ENCODE measurements at places on chromosomes 3 and 15. TPM values are rescaled to one million over a fixed set of nuclear protein-coding genes. Genes with fewer than 3 reads are reported as not detected.

DNA sequence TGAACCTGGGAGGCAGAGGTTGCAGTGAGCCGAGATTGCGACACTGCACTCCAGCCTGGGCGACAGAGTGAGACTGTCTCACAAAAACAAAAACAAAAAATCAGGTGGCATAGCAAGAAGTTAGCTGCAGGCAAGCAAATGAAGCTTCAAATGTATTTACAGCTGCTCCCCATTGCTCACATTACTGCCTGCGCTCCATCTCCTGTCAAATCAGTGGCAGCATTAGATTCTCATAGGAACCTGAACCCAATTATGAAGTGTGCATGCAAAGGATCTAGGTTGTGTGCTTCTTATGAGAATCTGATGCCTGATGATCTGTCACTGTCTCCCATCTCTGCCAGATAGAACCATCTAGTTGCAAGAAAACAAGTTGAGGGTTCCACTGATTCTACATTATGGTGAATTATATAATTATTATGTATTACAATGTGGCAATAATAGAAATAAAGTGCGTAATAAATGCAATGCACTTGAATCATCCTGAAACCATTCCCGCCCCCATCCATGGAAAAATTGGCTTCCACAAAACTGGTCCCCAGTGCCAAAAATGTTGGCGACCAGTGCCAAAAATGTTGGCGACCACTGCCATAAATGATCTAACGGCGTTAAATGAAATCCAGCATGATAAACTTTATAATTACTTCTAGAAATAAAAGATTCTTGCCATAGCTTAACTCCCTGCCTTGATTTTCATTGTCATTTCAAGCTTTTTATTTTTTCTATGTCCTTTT lies 616.7 kb upstream of the NAALADL2 start:
- H3K4me3 ChIP-seq = no peak overlapping the region
- no peaks in the 10 kb centered on the region for H3K27me3 ChIP-seq
- H3K36me3 ChIP-seq = no peaks in the 10 kb centered on the region

- no peak overlapping the region for H3K4me3 ChIP-seq
- no peaks in the 10 kb centered on the region for H3K27me3 ChIP-seq
- H3K4me1 ChIP-seq = peaks cover 20% of the 10 kb centered on the region
- H3K27ac ChIP-seq = no peak overlapping the region
- no peak for DNase-seq
Observed at GRCh38 chr3:52480768-52481715, 14.1 kb upstream of the STAB1 start.

DNA sequence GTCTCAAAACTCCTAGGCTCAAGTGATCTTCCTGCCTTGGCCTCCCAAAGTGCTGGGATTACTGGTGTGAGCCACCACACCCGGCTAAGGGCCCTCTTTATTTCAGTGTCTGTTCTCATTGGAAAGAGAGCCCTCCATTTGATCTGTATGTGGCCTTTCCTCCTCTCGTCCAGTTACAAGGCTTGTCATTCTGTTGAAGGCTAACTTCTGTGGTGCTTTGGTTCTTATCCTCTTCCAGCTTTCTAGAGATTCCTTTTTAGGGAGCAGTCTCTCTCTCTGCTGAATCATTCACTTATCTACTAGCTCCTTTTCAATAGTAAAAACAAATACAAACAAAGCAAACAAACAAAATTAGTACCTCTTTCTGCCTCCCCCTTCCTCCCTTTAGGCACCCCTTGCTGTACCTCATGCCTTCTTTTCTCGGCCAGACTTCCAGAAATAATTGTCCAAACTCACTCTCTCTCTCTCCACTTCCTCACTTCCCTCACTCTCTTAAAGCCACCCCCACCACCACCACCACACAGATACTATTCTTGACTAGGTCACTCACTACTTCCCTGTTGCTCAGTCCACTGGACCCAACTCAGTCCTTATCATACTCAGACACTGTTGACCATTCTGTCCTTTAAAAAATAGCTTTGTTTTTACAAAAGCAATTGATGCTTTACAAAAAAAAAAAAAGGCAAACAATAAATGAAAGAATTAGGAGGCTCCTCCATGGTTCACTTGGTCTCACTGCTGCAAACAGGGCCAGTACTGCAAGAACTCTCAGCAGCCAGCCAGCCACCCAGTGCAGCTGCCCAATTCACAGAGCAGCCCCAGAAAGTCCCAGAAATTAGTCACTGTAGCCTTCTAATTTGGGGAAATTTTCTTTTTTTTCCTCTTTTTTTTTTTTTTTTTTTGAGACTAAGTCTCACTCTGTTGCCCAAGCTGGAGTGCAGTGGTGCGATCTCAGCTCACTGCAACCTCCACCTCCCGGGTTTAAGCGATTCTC lies 31.7 kb upstream of the RAB11A start:
- peaks cover 19% of the 10 kb centered on the region for H3K4me1 ChIP-seq
- no peaks in the 10 kb centered on the region for H3K27me3 ChIP-seq
- H3K4me3 ChIP-seq = no peak overlapping the region
- no peaks in the 10 kb centered on the region for H3K36me3 ChIP-seq
- H3K27ac ChIP-seq = no peak overlapping the region

GRCh38 chr3:122004107-122004506 lies 17.9 kb downstream of the ILDR1 start:
- H3K27ac ChIP-seq = no peak overlapping the region
- H3K4me1 ChIP-seq = no peaks in the 10 kb centered on the region
- no peaks in the 10 kb centered on the region for H3K36me3 ChIP-seq
- DNase-seq = peak; percentile 56
- no peak overlapping the region for H3K4me3 ChIP-seq

GRCh38 chr3:38577371-38578080 lies 72.0 kb downstream of the SCN5A start:
- no peaks in the 10 kb centered on the region for H3K36me3 ChIP-seq
- H3K4me1 ChIP-seq = no peaks in the 10 kb centered on the region
- H3K27me3 ChIP-seq = no peaks in the 10 kb centered on the region
- H3K4me3 ChIP-seq = no peak overlapping the region

- no peak overlapping the region for H3K4me3 ChIP-seq
- no peak overlapping the region for H3K27ac ChIP-seq
- no peaks in the 10 kb centered on the region for H3K4me1 ChIP-seq
- no peaks in the 10 kb centered on the region for H3K36me3 ChIP-seq
Observed at GRCh38 chr3:113166719-113167492, 44.5 kb upstream of the BOC start.

- H3K4me3 ChIP-seq = no peak overlapping the region
- H3K27ac ChIP-seq = no peak overlapping the region
- no peaks in the 10 kb centered on the region for H3K36me3 ChIP-seq
Observed at GRCh38 chr3:106628407-106628806, 748.8 kb upstream of the CCDC54 start.

DNA sequence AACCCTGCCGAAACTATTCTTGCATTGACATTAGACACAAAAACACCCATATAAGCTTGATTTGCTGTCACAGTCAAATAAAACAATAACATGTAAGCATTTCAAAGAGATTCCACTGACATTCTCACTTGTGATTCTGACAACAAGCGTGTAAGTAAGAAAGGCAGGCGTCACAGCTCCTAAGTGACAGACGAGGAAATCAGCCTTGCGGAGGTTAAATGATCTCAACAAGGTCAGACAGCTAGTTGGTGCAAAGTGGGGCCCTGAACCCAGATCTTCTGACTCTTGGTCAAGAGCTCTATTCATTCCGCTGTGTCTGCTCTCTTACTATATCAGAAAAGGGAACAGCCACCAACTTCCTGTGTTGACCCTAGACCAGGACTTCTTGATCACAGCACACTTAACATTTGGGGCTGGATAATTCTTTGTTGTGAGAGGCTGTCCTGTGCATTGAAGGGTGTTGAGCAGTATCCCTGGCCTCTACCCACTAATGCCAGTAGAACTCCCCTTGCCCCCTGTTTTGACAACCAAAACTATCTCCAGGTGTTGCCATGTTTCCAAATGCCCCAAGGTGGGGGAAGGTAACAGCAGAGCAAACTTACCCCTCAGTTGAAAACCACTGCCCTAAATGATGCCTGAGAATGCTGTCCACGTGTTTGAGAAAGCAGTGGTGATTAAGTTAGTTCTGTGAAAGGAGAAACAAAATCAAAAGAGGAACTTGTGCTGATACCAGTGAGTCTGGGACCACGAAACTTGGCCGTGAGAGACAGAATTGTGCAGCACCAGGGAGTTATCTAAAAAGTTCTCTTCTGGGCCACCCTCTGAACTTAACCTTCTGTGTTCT lies 86.1 kb downstream of the LIPC start:
- H3K4me3 ChIP-seq = no peak overlapping the region
- no peak for DNase-seq
- H3K36me3 ChIP-seq = no peaks in the 10 kb centered on the region
- no peaks in the 10 kb centered on the region for H3K27me3 ChIP-seq

- no peaks in the 10 kb centered on the region for H3K4me1 ChIP-seq
- DNase-seq = no peak
- H3K4me3 ChIP-seq = no peak overlapping the region
- H3K27ac ChIP-seq = no peak overlapping the region
- no peaks in the 10 kb centered on the region for H3K36me3 ChIP-seq
Observed at GRCh38 chr3:127226457-127226856, 33.5 kb downstream of the PRR23E start.

GRCh38 chr15:58142827-58143461 lies 4.8 kb downstream of the AQP9 start:
- H3K36me3 ChIP-seq = no peaks in the 10 kb centered on the region
- no peak overlapping the region for H3K27ac ChIP-seq
- DNase-seq = no peak
- H3K4me1 ChIP-seq = no peaks in the 10 kb centered on the region
- no peaks in the 10 kb centered on the region for H3K27me3 ChIP-seq

DNA sequence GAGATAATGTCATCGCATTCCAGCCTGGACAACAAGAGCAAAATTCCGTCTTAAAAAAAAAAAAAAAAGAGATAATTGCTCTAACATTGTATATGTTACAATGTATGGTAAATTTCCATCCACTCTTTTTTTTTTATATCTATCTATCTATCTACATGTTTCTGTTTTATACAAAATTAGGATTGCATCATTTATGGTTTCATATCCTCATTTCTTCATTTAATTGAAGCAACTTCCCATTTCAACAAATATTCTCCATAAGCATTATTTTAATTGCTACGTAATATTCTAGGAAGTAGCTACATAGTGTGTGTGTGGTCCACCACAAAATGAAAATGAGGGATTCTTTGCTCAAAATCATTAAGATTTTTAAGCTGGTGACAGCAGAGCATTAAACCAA lies 18.4 kb downstream of the RBP1 start:
- H3K36me3 ChIP-seq = no peaks in the 10 kb centered on the region
- no peak overlapping the region for H3K4me3 ChIP-seq
- H3K27ac ChIP-seq = no peak overlapping the region
- H3K27me3 ChIP-seq = no peaks in the 10 kb centered on the region

- H3K36me3 ChIP-seq = no peaks in the 10 kb centered on the region
- H3K4me3 ChIP-seq = no peak overlapping the region
Observed at GRCh38 chr3:123365450-123366143, 83.3 kb downstream of the ADCY5 start.

DNA sequence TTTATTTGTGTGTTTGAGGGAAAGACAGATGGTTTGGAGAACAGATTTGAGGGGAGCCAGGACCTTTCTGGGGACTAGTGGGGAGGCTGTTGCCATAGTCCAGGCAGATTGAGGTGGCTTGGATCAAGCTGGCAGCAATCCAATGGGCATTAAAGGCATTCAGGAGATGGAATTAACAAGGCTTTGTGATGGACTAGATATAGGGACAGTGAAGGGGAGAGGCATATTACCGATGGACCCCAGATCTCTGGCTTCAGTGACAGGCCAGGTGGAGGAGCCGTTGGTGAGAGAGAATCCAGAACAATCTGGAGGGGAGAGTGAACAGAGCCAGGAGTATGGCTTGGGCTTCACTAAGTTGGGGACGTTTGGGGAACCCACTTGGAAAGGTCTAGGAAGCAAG lies 124.8 kb downstream of the EEFSEC start:
- H3K27me3 ChIP-seq = no peaks in the 10 kb centered on the region
- H3K4me1 ChIP-seq = peaks cover 81% of the 10 kb centered on the region
- H3K27ac ChIP-seq = no peak overlapping the region
- DNase-seq = no peak
- no peaks in the 10 kb centered on the region for H3K36me3 ChIP-seq

DNA sequence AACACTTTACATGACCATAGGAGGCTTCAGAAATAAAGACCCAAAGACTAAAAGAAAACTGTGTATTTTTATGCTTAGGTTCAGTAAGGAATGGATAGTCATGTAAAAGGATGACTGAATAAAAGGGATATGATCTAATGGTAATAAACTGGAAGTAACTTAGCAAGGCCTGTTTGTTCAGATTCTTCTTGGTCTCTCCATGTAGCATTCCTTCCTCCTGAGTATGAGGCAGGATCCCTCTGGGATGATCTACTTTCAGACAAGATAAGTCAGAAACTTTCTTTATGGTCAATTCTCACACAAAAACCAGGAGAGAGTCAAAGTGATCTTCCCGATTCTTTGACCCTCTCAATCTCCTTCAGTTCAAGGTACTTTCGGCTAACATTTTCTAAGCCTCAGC lies 340.8 kb upstream of the DCBLD2 start:
- no peaks in the 10 kb centered on the region for H3K27me3 ChIP-seq
- no peak for DNase-seq
- no peak overlapping the region for H3K27ac ChIP-seq

DNA sequence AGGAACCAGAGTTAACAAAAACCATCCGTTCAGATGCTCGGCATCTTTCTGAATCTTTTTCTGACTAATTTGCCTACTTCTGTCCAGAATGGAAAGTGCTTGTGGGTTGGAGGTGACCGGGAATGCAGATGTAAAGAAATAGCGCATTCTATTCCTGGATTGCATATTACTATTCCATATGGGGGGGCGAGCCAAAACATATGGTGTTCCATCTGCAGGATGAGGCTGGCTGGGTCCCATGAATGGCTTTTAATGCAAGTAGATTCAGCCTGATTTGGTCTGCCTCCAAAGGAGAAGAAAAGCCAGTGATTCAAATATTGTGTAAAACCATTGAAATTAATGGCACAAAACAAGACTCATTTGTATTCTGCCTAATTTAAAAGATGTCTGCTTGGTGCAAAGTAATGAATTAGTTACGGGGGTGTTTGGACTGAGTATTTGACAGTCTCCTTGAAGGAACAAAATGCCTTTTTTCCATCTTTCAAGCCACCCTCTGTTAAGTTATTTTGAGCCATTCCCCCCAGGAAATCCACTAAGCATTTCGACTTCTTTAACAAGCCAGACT lies 99.0 kb downstream of the ST8SIA2 start:
- no peaks in the 10 kb centered on the region for H3K27me3 ChIP-seq
- H3K4me3 ChIP-seq = no peak overlapping the region
- DNase-seq = no peak
- H3K36me3 ChIP-seq = no peaks in the 10 kb centered on the region

DNA sequence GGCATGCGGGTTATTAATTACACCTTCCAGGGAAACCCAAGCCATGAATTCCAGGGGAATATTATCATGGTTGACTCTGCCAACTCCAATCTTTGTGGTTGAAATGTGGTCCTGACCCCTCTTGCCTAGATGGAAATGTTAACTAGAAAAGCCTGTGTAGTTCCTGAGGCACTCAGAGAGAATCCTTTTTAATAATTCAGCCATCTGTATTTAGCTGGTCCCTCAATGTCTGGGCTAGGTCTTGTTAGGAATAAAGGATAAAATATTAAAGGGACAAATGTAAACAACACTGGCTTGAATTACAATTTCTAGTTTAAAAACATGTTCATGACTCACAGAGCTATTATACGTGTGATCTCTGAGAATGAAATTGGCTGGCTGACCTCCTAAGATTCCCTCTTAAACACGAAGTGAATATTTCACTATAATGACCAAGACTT lies 435.2 kb upstream of the SUCLG2 start:
- no peak overlapping the region for H3K4me3 ChIP-seq
- H3K36me3 ChIP-seq = no peaks in the 10 kb centered on the region
- no peak overlapping the region for H3K27ac ChIP-seq

Gene RASGRF1
- 71.2 TPM for total RNA-seq

Gene PPP2R3A
- 17.0 TPM for total RNA-seq

Gene DGKG
- total RNA-seq = 10.6 TPM

Gene ARNT2
- total RNA-seq = 4.5 TPM

Gene CRABP1
- 1.1 TPM for total RNA-seq

Gene PLA2G4D
- total RNA-seq = not detected

Gene DAZL
- 0.09 TPM for total RNA-seq

Gene ARGFX
- not detected for total RNA-seq

Gene UROC1
- 0.09 TPM for total RNA-seq

Gene SMCO1
- not detected for total RNA-seq

Gene MANF
- 118 TPM for total RNA-seq
